ENCODE measurements at places on chromosomes 11 and 22.

DNA sequence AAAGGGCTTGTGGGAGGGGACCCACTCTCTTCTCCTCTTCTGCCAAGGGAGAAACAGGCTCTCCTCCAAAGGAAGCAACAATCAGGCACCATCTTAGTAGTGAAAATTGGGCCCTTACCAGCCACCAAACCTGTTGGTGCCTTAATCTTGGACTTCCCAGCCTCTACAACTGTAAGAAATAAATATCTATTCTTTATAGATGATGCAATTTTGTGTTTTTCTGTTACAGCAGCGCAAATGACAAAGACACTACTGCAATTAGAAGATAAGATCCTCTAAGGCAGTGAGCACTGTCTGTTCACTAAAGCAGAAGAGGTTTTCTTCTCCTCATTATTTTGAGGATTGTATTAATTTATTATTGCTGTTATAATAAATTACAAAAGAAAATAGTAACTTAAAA is 691.4 kb upstream of the CCDC179 start:
- no peak for DNase-seq

- DNase-seq, result no peak
Measured at GRCh38 chr22:37626144-37626543, 13.3 kb upstream of the SH3BP1 start.

DNA sequence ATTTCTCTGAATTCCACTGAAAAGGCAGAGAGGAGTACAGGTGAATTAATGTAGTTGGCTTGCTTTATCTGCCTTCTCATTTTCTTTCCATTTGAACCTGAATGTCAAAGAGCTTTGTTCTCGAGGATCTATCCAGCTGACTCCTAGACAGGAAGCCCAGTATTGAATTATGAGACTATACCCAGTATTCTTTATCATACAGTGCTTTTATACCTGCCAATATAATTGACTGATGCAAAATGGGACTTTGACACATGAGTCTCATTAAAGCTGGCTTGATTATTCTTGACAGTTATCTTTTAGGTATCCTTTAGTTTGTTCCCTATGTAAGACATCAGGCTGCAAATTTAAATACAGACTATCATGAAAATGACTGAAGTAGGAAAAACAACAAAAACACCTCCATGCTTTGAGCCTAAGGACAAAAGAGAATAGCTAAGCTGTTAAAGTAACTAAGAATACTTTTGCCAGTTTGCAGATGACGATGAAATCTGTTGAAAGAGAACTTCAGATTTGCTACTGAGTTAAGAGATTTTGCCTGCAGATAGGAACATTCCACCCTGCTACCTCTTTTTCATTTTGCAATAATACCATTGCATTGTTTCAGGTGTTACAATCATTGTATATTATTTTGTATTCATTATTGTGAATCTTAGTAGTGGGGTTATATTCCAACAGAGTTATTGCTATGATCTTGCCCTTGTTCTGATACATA is 117.1 kb downstream of the ENTHD1 start:
- no peak for DNase-seq

GRCh38 chr22:37521236-37521739 is 2.1 kb upstream of the CARD10 start:
- DNase-seq, result no peak

DNA sequence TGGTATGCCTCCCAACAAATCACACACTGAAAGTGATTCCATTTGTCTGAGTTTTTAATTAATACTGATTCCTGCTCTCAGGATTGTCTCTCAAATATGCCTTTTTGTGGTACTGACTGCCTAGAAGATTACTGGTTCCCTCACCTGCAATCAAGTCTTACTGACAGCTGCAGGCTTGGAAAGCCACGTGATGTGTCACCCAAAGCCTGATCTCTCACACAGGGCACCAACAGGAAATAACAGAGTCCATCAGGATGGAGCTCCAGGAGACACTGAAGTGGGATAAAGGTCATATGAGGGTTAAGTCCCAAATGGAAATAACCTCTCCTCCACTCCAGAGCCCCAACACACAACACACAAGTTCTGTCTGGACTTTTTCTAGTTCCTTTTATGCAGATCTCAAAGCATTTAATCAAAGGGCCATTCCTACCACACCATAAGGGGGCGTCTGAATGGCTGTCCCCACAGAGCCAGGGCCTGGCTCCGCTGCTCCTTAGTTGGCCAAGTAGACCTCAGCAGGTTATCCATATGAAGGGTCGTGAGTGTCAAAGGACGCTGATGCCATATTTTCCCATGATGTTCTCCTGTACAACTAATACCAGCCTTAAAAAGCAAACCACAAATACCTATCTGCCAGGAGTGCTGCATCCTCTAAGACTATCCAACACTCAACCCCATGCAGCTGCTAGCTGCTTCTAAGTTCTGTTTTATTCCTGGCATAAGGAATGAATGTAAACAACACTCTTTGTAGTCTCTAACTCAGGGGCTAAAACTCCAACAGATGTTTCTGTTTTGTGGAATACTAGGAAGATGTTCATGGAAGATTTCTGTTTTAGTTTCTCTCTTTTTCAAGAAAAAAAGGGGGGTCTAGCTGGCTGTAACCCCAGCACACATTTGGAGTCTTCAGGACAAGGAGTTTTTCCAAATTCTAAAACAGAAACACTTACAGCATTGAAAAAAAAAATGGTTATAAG is 13.0 kb downstream of the SCUBE2 start:
- DNase-seq, result no peak

Measured in DMS 273 treated with DMSO at 0.1 percent for 48 hours (cell line).